ENCODE measurements at places on chromosomes 3 and 15.

- DNase-seq: peak; percentile 50
Observed at GRCh38 chr15:84955089-84955848, 26.4 kb upstream of the PDE8A start.

- no peak for DNase-seq
Observed at GRCh38 chr3:46928282-46928681, 48.3 kb downstream of the CCDC12 start.

DNA sequence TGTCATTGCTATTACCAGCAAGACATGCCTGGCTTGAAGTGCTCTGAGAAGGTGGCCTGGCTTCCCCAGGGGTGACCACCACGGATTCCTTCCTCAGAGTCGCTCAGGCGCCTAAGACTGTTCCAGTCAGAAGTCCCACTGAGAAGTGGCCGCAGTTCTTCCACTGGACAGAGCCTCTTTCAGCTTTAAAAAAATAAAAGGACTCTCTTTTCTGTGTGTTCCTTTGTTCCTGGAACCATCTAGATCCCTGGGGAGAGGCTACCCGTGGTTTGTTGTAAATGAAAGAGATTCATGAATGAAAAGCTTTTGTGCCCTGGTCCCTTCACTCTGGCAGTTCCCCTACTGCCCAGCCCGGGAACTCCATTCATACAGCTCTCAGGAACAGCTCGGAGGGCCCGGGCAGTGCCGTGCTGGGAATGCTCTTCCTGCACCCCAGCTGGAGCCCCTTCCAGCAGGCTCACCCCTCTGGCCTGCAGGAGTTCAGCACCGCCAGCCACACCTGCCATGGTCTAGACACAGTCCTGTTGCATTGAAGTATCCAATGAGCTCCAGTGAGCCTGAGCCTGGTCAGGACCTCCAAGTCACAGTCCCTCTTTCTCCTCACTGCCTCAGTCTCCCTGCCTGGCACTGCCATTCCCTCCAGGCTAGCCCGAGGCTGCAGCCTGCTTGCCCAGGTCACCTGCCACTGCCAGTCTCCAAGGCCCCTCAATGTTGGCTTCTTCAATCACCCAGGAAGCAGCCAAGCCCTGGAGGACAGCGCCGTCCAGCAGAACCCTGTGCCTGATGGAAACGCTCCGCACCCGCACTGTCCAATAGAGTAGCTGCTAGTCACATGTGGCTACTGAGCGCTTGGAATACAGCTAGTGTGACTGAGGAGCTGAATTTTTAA is 75.4 kb downstream of the XXYLT1 start:
- DNase-seq: no peak

DNA sequence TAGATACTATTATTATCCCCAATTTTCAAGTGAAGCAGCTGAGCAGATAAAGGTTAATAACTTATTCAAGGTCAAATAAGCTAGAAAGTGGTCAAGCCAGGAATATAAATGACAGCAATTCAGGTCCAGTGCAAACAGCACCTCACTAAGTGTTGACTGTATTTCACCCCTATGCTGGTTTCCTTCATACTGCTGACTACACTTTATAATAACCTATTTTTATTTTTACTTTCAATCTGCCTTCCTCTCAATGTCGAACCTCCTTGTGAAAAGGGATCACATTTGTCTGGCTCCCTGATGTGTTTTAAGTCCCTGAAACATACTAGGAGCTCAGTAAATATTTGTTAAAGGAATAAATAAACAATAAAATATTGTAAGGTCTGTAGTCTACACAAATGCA is 146.1 kb downstream of the NAALADL2 start:
- DNase-seq: no peak

DNA sequence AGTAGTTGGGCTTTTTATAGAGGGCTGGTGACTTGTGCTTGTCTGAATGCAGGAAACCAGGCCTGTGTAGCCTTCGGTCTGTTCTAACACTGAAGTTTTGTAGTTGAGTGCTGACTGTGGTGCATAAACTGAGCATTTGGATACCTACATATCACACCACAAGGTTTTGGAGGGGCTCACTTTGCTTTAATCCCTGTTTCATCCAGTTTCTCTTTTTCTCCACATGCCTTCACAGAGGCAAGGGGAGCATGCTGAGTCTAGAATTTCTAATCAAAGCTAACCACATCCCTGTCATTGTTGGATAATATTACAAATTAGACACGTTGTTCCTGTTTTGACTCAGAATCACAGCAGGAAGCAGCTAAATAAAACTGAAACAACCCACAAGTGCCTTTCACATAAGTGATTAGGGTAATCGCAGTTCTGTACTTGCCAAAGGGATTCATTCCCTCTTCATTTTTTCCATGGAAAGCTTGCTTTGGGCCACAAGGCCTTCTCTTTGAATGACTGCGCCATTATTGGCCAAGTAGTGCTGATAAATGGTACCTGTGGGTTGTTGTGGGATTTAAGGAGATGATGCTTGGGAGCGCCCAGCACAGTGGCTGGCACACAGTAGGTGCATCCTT is 48.9 kb downstream of the TGFBR2 start:
- DNase-seq: no peak

DNA sequence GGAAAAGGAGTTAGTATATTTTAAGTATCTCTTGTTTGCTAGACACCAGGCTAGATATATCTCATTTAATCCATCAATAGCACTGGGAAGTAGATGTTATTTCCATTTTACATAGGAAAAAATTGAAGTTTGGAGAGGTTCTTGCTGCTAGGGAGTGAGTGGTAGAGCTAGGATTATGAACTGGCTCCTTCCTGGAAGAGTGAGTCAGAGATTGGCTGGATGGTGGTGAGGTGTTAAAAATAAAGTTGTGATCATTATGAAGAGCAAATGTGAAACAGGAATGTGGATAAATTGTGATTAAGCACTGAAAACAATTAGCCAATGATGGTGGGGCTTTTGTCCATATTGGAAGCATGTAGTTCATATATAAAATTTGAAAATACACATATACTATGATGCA is 234.2 kb downstream of the WNT5A start:
- no peak for DNase-seq

GRCh38 chr3:115233021-115233420 is 85.9 kb upstream of the ZBTB20 start:
- no peak for DNase-seq

- DNase-seq: no peak
Observed at GRCh38 chr15:40136470-40137302, 24.2 kb upstream of the BUB1B start.

DNA sequence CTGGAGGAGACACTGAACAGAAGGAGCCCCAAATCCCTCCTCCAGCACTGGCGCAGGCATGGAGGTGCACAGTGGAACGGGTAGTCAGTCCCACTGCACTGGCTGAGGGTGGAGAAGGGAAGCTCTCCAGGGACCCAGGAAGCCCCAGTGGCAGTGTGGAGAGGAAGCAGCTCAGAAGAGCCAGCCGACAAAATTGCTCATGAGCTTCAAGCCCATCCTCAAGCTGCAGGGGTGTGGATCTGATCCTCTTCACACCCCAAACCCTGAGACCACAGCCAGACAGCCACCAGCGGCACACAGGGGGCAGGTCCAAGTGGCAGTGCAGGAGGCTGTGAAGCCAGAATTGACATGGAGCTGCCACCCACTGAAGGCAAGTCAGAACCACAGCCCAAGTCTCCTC is 32.1 kb downstream of the CYFIP1 start:
- DNase-seq: no peak

- no peak for DNase-seq
Observed at GRCh38 chr3:102090721-102091045, 241.4 kb downstream of the NFKBIZ start.

- DNase-seq: no peak
Observed at GRCh38 chr3:97882975-97883598, 61.3 kb downstream of the CRYBG3 start.
